Hematopoietic multipotent progenitor cell (in vitro differentiated cells): ENCODE measurements at places on chromosomes 16 and 17.

DNA sequence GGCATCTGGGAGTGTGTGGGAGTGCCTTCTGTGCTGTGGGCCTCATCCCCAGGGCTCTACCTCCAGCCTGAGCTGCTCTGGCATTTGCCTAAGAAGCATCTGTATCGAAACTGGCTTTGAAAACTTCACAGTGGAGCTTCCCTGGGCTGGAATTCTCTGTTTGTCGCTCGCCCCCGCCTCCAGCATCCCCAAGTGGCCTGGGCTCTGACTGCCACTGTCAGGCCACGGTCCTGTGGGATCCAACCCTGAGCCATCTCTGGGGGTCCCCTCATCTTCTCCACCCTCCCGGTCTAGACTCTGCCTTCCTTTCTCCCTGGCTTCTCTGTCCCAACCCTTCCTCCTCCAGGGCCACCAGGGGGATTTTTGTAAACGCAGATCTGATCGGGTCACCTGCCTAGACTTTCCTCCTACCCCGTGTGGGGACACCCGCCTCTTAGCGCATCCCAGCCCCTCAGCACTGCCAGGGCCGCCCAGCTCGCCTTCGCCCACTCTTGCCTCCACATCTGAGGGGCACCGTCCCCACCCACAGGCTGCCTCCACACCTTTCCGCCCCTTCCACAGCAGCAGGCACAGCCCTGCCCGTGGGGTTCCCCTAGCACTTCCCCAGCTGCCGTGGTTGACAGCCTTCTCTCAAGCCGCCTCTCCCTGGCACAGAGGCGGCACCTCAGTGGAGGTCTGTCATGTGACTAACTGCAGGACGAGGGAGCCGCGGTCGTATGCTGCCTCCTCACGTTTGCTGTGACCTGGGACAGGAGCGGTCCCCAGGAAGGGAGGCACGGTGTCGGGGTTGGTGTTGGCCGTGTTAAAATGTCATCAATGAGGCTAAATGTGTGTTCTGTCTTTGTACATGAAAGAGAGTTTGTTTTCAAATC is 12.0 kb downstream of the TBC1D24 start:
- DNase-seq, result peak; percentile 82

GRCh38 chr16:51085271-51085670 is 65.8 kb downstream of the SALL1 start:
- no peak for DNase-seq

DNA sequence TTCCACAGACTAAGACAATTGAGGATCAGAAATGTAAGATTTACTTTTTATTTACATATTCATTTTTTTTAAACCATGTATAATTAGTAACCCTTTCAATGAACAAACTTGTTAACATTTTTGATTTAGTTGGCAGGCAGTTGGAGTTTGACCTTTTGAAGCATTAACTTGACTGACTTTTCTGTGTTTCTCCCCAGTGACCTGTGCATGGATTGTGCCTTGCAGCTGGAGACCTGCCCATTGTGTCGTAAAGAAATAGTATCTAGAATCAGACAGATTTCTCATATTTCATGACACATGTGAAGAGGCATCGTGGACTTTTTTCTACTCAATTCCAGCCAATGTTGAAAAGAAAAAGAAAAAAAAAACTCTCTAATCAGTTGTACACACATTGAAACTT is 6.4 kb upstream of the ARL2BP start:
- no peak for DNase-seq

DNA sequence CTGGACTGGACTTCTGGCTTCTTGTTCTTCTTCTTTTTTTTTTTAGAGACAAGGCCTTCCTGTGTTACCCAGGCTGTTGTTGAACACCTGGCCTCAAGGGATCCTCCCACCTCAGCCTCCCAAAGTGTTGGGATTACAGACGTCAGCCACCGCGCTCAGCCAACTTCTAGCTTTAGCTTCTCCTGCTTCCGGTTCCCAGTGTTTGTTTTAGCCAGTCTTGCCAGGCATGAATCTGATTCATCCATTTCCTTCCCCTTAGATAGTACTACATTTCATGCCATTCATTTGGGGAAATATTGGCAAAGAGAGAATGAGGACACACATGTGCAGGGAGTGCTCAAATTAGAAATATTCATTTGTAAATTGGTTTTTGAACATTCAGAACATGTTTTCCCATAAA is 12.1 kb upstream of the NDUFAB1 start:
- DNase-seq, result no peak

- no peak for DNase-seq
These were observed 171.9 kb downstream of the IRX5 start for GRCh38 chr16:55102531-55102930.

DNA sequence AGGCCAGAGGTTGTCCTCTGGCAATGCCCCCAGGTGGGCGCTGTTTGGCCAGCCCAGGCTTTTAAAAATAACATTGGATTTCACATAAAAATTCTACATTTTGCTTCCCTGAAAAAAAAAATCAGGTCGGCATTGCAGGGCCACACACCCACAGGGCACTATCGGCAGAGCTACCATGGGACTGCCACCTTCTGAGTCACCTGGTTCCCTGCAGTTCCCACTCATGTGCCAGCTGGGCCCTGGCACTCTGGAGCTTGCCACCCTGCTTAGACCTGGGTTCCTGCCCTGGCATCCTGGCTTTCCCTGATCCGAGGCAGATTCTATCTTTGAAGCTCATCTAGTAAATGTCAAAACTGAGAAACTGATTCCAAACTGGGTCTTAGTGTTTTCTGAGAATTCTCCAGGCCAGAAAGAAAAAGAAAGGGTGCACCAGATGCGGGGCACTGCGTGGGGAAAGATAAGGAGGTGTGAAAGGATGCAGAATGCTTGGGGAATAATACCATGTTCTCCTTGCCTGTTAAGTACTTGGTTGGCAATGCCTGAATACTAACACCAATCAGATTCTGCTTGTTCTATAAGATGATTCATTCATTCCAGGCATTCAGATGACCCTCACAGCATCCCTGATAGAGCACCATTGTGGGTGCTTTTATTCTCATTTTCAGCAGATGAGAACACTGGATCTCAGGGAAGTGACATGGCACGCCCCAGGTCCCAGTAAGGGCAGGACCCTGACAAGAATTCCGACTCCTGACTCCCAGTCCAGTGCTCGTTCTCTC is 51.8 kb downstream of the RAI1 start:
- DNase-seq, result no peak

GRCh38 chr16:58501242-58502131 is 1.5 kb downstream of the NDRG4 start:
- DNase-seq, result peak; percentile 45

- no peak for DNase-seq
These were observed 8.7 kb upstream of the FLYWCH2 start for GRCh38 chr16:2874032-2874911.

GRCh38 chr16:73140929-73141328 is 93.0 kb upstream of the ZFHX3 start:
- DNase-seq, result no peak

- DNase-seq, result peak; percentile 47
These were observed 21.9 kb downstream of the SEC14L5 start for GRCh38 chr16:4979736-4980660.

DNA sequence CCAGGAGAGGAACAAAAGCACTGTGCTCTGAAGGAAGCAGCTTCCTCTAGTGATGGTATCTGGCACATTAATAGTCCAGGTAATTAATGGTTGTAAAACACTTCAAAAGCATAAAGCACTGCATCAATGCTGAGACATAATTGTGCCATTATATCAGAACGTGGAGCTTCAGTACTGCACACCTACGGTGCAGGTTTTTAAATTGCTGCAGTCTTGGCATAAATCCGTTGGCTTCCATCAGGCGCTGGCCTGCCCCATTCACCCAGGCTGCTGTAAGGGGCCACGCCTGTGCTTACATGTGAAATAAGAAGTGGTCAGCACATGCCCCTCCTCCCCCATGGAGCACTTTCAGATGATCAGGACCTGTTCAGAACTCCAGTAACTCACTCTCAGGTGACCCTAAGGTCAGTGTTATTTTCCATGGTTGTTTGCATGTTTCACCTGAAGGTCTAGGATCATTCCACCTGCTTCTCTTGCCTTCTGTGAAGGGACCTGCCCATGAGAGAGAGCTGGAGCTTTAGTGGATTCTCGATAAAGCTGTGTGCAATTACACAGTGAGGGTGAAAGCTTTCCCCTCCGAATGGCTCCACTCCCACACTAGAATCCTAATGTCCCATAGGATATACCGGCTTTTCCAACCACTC is 345.3 kb downstream of the CA10 start:
- DNase-seq, result no peak

- DNase-seq, result no peak
These were observed 24.4 kb downstream of the YPEL2 start for GRCh38 chr17:59355702-59356325.

DNA sequence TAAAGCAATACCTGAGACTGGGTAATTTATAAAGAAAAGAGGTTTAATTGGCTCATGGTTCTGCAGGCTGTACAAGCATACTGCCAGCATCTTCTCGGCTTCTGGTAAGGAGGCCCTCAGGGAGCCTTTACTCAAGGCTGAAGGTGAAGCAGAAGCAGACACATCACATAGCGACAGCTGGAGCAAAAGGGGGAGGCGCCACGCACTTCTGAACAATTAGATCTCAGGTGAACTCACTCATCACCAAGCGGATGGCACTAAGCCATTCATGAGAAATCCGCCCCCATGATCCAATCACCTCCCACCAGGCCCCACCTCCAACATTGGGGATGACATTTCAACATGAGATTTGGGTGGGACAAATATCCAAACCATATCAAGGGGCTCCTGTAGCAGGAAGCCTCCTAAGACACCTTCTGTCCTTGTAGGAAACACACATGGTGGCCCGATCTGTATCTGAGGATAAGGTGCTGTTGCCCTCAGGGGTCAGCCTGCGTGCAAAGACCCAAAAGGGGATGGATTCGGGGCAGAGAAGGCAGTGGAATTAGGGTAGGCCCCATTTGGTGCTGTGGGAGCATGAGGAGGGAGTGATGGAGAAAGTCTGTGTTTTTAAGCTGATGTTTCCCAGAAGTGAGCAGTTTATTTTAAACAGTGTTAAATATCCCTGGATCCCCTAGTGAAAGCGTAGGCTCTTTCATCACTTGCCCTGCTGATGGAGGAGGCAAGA is 23.0 kb downstream of the IL21R start:
- no peak for DNase-seq

GRCh38 chr16:88782454-88783390 is 2.3 kb downstream of the PIEZO1 start:
- DNase-seq, result no peak

DNA sequence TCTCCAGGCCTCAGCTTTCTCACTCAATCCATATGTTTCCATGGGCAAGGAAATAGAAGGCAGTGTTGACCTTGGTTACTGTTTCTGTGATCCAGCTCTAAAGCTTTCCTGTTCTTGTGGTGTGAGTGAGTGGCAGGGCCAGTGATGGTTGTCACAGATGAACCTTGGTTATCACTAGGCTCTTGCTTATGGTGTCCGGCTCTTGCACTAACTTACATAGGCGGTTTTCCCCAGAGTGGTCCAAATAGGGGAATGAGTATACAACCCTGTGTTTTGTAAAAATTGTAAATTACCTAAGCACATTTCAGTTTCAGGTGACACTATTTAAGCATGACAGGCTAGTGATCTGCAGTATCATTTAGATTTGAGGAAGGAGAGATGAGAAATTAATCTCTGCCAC is 6.8 kb downstream of the MFSD11 start:
- no peak for DNase-seq

- DNase-seq, result no peak
These were observed 4.7 kb upstream of the KDM8 start for GRCh38 chr16:27198451-27199234.

GRCh38 chr16:1093284-1094123 is 2.5 kb downstream of the C1QTNF8 start:
- no peak for DNase-seq

DNA sequence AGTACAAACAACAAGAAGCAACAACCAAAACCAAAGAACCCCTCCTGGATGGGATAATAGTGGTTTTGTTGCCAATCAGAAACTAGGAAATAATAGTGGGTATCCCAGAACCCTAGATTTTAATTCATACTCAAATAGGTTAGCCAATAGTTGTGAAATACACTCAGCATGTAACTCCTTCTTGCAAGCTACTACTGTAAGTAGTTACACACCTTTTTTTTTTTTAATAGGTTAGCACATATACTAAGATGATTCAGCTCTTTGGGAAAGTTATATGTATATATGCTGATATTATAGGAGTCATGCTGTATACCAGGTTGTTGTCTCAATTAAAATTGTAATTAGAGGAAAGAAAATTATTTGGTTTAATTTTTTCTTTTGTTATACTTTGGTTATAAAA is 92.5 kb upstream of the HAS3 start:
- no peak for DNase-seq

GRCh38 chr16:87953308-87954215 is 2.3 kb downstream of the BANP start:
- DNase-seq, result no peak

- no peak for DNase-seq
These were observed 21.4 kb upstream of the ABR start for GRCh38 chr17:1201132-1201702.

DNA sequence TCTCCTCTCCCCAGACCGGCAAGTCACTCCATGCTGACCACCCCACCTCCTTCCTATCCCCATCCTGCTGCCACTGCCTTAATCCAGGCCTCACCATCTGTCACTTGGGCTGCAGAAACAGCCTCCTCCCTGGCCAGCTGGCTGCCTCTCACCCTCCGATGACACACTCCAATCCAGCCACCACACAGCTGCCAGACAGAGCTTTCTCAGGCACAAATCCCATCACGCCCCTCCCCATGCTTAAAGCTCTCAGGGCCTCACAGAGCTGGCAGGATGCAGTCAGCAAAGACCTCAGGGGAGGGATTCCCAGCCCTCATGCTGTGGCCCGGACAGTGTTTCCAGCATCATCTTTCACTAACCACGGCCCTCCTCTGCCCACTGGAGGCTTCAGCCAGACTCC is 13.7 kb downstream of the CAMKK1 start:
- no peak for DNase-seq

DNA sequence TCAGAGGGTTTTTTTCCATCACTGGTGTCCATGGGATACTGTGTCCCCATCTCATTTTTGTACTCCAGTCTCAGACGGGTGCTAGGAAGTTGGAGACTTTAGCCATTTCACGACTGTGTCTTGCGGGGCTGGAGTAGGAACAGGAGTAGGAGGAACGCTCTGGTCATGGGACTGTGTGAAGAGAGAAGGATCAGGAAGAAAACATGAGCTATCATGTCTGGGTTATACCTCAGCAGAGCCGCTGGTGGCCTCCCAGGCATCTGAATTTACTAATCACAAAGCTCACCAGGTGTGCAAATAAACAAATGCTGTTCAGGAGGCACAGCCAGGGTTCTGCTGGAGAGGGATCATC is 225.4 kb downstream of the SEC14L1 start:
- no peak for DNase-seq

DNA sequence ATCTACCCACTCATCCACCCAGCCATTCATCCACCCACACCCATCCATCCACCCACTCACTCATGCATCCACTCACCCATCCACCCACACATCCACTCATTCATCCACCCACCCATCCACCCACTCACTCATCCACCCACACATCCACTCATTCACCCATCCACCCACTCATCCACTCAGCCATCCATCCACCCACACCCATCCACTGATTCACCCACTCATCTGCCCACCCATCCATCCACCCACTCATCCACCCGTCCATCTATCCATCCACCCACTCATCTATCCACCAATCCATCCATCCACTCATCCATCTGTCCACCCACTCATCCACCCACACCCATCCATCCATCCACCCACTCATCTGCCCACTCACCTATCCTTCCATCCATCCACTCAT is 17.3 kb downstream of the NATD1 start:
- no peak for DNase-seq
